CD8-positive, alpha-beta memory T cell (primary cell): ENCODE measurements at places on chromosomes 3 and 15. TPM values are rescaled to one million over a fixed set of nuclear protein-coding genes. Genes with fewer than 3 reads are reported as not detected.
A peak's percentile ranks its signal among the peaks of the same experiment; 100 is the strongest.

- DNase-seq = no peak
Measured at GRCh38 chr3:46893763-46894162, 16.2 kb downstream of the PTH1R start.

The IQCB1 gene
- total RNA-seq = 27.3 TPM

The RTP3 gene
- not detected for total RNA-seq

DNA sequence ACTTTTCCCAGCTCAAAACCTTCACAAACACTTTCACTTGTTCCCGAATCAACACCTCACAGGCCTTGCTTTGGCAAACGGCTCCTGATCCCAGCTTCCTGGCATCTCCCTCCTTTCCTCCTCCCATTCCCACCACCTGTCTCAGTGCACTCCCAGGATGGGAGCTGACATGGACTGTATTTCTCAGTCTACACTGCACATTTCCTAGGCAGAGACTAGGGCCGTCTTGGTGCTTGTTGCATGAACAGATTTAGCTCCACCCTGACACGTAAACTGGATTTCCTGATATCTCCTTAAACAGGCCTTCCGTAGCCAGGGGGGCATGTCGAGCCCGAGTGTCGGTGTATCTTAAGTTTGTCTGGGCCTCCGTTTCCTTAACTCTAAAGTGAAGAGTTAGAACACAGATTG lies 790 bp upstream of the WHAMM start:
- DNase-seq = no peak

DNA sequence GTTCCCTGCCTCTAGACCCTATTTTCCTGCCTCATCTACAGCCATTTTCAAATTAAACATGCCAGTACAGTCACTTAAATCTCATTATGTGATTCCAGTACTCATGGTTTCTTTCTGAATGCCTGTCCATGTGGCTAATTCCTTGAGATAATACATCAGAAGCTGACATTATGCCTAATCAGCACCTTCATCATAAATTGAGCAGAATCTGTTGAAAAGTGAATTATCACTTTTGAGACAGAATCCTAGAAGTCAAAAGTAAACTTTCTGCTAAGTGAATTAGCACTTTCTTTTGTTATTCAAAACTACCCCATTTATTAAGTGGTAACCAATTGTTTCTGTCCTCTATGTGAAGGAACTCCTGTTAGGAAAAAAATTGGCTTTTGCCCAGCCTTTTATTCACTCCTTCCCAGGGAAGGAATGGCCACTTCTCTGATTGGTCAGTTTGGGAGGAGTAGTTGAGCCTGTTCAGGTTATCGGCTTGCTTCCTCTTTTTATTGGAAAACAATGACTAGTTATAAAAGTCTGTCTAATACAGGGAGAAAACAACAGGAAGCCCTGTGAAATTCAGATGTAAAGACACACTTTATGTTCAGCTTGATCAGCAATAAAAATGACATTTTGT lies 40.5 kb downstream of the OSTN start:
- DNase-seq = no peak

DNA sequence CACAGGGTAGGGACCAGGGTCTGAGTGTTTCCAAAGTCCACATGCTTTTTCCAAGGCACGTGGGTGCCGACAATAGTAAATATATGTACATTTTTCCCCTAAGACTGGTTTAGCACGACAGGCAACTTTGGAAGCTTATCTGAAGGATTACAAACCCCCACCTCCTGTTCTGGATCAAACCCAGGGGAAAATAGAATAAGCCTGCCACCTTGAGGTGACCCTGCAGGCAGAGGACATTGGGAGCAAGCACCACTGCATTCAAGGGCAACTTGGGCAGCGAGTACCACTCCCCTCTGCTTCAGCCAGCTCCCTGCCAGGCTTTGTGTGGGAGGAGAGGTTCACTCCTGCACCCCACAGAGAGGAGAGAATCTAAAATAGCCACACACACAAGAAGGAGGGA lies 44.8 kb downstream of the KBTBD12 start:
- no peak for DNase-seq

The SPINK8 gene
- total RNA-seq = not detected

GRCh38 chr15:38683382-38684242 lies 119.0 kb upstream of the RASGRP1 start:
- peak; percentile 68 for DNase-seq

- no peak for DNase-seq
Measured at GRCh38 chr3:168220556-168220955, 124.8 kb upstream of the GOLIM4 start.

The NPRL2 gene
- 44.6 TPM for total RNA-seq

DNA sequence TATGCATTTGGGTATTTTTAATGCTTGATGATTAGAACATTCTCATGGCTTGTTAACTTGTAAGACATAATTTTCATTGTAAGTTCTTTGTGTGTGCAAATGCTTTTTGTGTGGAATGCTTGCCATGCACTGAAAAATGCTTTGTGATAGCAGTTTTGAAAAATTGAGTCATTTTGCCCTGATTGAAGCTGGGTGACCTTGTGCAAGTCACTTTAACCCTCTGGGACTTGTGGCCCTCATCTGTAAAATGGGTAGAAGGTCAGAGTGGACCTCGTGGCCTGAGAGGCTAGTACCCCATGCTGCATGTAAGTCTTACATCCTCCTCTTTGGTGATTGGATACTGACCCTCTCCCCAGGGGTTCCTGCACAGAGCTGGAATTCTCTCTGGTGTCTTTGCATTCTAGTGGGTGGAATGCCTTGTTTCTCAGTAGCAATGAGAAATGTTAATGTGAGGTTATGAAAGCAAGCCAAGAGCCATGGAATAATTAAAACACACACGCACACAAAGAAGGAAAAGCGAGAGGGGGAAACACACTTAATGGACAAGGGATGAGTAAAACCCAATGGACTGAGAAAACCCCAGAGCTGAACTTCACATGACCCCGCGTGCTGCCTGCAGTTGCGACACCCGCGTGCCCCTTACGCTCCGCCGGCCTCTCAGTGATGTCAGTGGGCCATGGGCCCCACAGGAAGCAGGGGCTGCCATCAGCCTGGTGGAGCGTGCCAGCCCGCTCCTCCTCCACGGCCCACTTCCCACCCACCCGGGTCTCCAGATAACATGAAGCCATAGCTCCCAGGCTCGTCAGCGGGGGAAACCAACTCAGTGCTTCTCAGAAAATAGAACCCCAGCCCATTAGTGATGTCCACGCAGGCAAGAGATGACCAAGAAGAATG lies 44.0 kb downstream of the SMAD3 start:
- DNase-seq = peak; percentile 32

DNA sequence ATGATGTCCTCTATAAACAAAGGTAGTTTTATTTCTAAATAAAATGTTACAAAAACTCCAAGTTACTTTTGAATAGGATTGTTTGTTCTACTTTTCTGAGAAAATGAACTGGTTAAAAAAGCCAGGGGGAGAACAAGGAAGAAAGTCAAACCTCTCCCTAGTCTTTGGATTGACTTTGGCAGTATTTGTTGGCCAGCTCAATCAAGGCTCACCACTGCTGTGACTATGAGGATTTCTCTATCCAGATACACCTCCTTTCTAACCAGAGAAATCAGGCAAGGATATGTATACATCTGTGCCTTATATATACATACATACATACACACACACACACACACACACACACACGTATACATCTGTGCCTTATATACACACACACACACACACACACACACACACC lies 107.8 kb downstream of the FEZF2 start:
- DNase-seq = no peak
